Osteoblast (primary cell): ENCODE measurements at places on chromosomes 5 and 9. TPM values are rescaled to one million over a fixed set of nuclear protein-coding genes. Genes with fewer than 3 reads are reported as not detected.

DNA sequence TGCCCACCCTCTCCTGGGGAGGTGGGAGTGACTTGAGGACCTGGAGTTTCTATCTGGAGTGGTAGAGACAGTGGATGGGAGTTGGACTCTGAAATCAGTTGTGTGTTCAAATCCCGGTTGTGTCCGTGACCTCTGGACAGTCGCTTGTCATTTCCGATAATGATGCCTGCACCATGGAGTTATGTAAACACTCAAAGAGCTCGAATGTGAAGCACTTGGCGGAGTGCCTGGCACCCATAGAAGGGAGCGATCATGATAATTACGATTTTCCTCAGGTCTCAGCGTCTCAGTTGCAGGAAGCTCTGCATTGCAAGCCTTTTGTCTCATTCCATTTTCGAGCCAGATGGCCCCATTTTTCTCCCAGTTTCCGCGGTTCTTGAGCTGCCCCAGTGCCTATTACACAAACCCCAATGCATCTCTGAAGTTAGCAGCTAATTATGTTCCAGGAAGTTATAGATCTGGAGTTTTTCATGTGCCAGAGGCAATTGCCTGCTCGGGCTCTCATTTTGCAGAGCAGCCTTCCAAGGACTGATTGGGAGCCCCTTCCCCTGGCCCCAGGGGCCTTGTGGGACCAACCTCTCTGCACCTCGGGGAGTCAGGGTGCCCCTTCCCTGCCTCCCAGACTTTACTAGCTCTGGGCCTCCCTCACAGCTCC, 175.5 kb upstream of the MVB12B start:
- DNase-seq, result no peak

- no peak for DNase-seq
Observed at GRCh38 chr9:99866398-99866797, 40.1 kb upstream of the STX17 start.

GRCh38 chr5:52603778-52604554, 183.8 kb upstream of the ITGA1 start:
- no peak for DNase-seq

- DNase-seq, result no peak
Observed at GRCh38 chr5:73005886-73006285, 50.0 kb downstream of the FCHO2 start.

- DNase-seq, result no peak
Observed at GRCh38 chr5:89303033-89303480, 420.1 kb upstream of the MEF2C start.

- peak; percentile 89 for DNase-seq
Observed at GRCh38 chr5:39794513-39795210, 369.9 kb upstream of the DAB2 start.

DNA sequence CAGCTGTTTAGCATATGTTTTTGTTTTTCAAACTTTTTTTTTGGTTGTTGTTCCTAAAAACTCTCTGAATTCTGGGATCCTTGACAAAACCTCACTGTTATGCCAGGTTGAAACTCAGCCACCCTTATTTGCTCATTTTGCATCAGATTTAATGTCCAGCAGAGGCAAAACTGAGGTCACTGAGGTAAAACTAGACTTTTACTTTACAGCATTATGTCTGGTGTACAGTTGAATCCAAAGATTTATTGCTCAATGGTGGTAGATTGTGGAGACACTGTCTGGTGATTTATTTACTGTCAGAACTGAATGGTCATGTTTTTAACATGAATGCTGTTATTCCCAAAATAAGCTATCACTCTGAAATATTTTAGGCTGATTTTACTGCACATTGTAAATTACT, 87.9 kb downstream of the FBXL7 start:
- no peak for DNase-seq

DNA sequence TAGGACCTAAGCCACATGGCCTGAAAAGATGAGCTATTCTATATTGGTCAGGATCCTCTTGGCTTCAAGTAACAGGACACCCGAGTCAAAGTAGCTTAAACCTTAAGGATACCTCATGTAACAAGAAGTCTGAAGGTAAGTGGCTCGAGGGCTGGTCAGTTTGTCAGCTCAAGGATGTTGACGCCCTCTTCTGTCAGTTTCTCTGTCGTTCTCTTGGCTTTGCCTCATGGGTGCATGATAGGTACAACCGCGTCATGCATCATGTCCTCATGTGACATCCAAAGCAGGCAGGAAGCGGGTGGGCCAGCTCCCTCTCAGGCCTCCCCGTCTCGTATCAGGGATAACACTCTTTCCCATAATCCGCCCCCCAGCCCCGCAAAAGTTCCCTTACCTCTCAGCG, 22.1 kb upstream of the TCERG1 start:
- no peak for DNase-seq

DNA sequence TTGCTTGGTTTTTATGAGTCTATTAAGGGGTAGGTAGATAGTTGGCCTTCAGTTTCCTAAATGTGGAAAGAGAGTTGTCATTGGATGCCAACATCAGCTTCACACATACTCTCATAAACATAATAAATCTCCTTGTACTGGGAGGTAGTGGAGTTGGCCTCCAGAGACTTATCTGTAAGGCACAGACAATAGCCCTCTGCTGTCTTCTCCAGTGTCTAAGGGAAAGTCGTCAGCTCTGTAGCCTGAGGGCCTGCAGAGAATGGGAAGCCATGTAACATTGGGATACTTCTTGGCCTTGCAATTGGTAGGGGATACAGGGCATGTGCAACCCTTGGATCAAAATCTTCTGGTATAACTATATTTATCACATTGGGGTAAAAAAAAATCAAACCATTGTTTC, 331.9 kb upstream of the KLF9 start:
- no peak for DNase-seq

- DNase-seq, result no peak
Observed at GRCh38 chr5:154573011-154573410, 95.0 kb upstream of the HAND1 start.

DNA sequence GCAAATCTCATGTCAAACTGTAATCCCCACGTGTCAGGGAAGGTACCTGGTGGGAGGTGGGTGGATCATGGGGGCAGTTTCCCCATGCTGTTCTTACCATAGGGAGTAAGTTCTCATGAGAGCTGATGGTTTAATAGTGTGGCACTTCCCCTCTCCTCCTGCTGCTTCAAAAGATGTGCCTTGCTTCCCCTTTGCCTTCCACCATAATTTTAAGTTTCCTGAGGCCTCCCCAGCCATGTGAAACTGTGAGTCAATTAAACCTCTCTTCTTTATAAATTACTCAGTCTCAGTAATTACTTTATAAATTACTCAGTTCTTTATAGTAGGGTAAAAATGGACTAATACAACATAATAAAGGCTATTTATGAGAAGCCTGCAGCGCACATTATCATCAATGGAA, 7.1 kb upstream of the CNTRL start:
- DNase-seq, result no peak

The ADAMTS12 gene
- total RNA-seq, result 6.9 and 8.3 TPM in 2 replicates

The SHOC1 gene
- total RNA-seq, result under 0.01 TPM in 2 replicates

The NRARP gene
- total RNA-seq, result under 0.01 TPM in 2 replicates

The ADRA1B gene
- 0.29 and 0.36 TPM in 2 replicates for total RNA-seq

The CMYA5 gene
- total RNA-seq, result 2.1 and 2.2 TPM in 2 replicates

The PCDHGA8 gene
- total RNA-seq, result 3.5 and 3.6 TPM in 2 replicates
